ENCODE measurements at places on chromosomes 3 and 15. TPM values are rescaled to one million over a fixed set of nuclear protein-coding genes. Genes with fewer than 3 reads are reported as not detected.

DNA sequence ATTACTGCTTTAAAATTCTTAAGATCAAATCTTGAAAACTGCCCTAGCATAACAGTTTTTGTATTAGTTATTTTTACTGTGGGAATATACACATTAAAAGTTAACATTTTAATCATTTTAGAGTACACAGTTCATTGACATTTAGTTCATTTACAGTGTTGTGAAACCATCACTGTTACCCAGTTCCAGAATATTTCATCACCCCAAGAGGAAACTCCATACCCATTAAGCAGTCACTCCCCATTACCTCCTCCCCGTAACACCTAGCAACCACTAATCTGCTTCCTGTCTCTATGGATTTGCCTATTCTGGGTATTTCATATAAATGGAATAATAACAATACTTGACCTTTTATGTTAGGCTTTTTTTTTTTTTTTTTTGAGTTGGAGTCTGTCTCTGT lies 164.1 kb upstream of the LRRFIP2 start:
- DNase-seq: no peak

DNA sequence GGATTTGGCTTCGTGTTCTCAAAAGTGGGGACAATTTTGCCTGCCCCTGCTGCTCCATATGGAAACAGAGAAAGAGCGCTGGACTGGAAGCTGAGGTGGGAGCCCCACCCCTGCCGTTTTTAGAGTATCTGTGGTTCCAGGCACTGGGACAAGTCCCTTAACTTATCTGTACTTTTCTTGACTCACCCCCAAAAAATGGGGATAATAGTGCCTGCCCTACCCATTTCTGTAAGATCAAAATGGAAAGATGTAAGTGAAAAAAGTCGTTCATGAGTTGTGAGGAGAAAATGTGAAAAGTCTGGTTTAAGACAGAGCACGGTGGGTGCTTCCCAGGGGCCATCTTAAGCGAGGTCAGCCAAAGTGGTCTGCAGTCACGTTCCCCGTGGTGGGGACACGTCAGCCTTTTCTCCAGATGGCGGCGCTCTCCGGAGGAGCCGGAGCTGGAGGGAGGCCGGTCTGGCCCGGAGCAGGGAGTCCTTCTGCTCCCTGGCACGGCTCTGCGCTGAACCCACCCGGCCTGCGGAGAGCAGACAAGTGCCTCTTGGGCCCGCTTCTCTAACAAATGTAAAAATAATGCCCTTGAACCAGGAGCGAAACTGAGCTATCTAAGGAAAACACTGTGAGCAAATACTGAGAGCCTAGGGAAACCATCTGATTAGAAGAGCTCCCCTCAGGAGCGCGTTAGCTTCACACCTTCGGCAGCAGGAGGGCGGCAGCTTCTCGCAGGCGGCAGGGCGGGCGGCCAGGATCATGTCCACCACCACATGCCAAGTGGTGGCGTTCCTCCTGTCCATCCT lies at the start of gene CLDN18:
TSS of gene CLDN18 (plus strand) at position 690 of the 797 bp plus-strand sequence. CDS start at position 751, 61 bp downstream.
- DNase-seq: no peak

- no peak for DNase-seq
These were observed 3.3 kb upstream of the TMEM45A start for GRCh38 chr3:100489118-100489517.

DNA sequence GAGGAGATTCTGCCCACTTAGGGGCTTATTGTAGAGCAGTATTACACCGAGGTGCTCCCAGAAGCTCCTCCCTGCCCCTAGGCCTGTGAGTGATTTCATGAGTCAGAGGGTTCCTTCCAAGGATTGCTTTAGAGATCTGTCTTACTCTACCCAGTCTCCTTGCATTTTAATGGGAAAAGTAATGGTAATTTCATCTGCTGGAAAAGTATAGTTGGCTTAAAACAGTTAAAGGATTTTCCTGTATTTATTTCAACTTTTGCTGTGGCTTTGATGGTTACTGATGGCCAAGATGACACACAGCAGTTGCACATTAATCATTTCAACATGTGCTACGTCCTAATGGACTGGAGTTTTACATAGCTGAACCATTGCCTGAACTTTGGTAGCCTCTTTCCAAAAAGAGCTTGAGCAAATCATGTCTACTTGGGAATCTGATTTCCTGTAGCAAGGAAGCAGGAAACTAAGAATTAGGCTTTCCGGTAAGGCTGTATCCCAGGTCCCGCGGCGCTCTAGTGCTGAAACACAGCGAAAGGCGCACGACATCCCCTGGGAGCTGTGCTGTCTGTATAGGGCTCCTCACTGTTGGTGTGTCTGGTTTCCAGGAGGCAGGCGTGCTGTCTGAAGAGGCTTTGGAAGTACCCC lies 9.2 kb upstream of the PGPEP1L start:
- peak; percentile 32 for DNase-seq

GRCh38 chr3:88203642-88204055 lies 53.9 kb downstream of the C3orf38 start:
- DNase-seq: peak; percentile 59

Gene ZNF660
- total RNA-seq: 1.0 TPM
